ENCODE measurements at places on chromosomes 1 and 21.

- no peak for DNase-seq
Observed at GRCh38 chr1:170200621-170201397, 55.0 kb downstream of the NTMT2 start.

DNA sequence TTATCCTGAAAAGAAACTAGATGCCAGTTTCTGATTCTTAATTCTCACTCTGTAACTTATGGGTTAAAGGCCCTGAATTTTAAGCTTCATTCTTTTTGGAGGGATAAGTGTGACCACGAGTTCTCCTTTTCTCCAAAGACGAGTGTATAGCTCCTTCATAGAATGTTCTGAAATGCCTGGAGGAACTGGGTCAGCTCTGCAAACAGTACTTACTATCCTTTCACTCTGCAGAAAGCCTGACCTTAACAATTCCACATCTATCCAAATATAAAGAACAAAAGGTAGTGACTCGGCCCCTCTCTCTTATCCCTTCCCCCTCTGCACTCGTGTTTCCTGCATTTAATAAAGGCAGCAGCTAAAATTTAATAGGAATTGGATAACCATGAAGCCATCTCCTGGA, 150.5 kb downstream of the LYPLAL1 start:
- DNase-seq, result no peak

- DNase-seq, result no peak
Observed at GRCh38 chr21:42527489-42528158, 14.0 kb downstream of the SLC37A1 start.

DNA sequence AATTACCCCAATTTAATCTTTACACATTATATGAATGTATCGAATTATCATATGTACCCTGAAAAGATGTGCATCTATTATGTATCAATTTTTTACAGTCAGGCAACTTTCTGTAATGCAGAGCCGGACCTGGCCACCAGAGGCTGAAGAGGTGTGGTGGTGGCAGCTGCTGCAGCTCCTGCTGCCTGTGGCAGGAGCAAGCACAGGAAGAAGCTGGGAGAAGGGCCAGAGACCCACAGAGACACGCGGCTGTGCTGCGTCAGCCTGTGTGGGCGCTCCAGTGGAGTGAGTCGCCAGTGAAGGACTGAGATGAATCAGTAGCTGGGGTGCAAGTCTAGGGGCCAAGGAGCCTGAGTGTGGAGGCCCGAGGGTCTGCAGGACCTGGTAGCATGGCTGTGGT, 74.3 kb upstream of the COG2 start:
- peak; percentile 1 for DNase-seq

- no peak for DNase-seq
Observed at GRCh38 chr1:23575226-23575810, 16.0 kb upstream of the ID3 start.

DNA sequence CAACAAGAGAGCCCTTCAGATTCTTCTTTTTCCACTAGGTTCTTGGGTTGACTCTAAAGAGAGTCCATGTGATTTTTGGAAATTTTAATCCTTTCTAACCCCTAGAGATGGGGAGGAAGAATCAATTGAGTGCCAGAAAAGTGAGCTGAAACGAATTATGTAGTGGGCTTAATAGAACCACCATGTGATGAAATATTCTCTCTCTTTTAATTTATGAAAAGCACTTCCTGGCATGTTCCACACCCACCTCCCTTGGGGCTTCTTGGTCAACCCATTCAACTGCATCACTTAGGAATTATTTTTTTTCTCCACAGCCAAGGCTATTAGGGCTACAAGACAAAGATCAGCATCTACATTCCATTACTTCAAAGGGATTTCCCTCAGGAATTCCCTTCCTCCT, 79.6 kb downstream of the ZC3H11B start:
- no peak for DNase-seq

- DNase-seq, result no peak
Observed at GRCh38 chr1:210850556-210850955, 283.4 kb downstream of the KCNH1 start.

DNA sequence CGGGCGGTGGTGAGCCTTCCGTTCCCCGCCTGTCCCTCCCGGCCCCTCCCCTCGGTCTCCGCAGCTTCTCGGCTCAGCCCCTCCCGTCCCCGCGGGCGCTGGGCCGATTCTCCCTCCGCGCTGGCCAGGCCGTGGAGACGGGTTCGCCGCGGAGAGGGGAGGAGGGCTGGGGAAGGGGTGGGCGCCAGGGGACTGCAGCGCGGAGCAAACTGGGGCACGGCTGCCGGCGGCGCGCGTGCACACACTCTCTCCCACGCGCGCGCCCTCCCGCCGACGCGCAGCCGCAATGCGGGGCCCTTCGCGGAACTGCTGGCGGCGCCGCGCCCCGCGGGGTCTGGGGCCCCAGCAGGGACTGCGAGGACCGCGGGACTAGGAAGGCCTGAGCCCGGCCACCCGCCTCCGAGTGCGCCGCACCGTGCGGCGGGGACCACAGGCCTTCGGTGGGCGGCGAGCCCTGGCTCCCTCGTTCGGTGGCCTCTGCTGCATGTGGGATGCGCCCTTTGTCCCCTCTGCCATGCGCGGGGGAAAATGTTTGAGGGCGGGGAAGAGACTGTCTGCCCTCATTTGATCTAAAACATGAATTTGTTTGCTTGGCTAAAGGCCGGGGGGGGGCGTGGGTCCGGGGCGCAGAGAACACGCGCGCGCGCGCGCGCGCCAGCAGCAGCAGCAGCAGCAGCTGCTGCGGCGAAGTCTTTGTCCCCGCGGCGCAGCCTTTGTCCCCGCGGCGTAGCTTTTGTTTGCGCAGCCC, 90.7 kb upstream of the VAMP3 start:
- DNase-seq, result no peak

DNA sequence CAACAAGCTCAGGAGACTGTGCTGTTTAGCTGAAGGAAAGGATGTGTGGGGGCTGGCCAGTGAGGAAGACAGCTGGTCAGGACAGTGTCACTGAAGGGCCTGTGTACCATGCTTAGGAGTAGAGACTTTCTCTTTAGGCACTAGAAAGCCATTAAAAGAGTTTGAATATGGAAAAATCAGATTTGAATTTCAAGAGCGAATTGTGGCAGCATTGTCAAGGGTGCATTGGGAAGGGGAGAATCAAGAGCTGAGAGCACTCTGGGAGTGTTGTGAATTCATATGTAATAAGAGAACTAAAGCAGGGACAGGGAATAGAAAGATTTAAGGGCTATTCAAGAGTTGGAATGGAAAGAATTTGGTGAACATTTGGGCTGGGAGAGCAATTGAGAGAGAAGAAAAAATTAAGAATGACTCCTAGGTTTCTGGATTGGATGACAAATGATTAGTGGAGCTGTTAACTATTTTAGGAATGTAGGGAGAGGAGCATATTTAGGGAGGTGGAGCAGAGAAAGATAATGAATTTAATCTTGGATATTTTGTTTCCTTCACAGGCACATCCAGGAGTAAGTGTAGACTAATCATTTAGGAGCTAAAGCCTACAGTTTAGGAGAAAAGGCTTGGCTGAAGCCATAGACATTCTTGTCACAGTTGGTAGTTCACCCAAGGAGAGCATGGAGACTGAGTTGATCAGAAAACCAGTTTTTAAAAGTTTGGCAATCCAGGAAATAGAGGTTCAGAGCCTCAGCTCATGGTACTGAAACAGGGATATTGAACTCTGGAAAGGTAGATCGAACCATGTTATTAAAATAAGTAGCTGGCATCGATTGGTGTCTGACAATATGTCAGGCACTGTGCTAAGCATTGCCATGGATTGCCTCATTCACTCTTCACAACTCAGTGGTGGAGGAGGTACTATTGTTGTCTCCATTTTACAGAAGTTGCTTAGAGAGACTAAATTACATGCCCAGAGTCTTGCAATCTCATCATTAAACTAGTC, 23.1 kb upstream of the TOR3A start:
- DNase-seq, result no peak

DNA sequence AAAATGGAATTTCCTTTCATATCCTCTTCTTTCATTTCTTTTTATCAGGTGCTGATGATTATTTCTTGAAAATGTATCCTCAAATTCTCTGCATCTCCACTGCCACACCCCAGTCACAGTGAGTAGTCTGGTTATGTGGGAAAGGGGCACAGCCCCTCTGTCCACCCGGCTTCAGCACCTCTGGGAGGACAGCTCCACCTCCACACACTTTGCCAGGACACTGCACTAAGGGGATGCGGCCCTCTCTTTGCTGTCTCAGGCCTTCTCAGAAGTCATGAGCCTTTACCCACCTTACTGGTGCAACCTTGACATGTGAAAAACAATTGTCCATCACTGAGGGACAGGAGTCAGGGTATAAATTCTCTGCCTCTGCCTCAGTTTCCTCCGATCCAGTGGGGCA, 433.1 kb downstream of the PCP4 start:
- DNase-seq, result no peak

GRCh38 chr1:203028784-203029553, 2.7 kb downstream of the PPFIA4 start:
- DNase-seq, result no peak

GRCh38 chr1:155977690-155978324, 540 bp downstream of the ARHGEF2 start:
- peak; percentile 35 for DNase-seq

- DNase-seq, result no peak
Observed at GRCh38 chr1:119453021-119453420, 38.1 kb downstream of the HSD3B2 start.

DNA sequence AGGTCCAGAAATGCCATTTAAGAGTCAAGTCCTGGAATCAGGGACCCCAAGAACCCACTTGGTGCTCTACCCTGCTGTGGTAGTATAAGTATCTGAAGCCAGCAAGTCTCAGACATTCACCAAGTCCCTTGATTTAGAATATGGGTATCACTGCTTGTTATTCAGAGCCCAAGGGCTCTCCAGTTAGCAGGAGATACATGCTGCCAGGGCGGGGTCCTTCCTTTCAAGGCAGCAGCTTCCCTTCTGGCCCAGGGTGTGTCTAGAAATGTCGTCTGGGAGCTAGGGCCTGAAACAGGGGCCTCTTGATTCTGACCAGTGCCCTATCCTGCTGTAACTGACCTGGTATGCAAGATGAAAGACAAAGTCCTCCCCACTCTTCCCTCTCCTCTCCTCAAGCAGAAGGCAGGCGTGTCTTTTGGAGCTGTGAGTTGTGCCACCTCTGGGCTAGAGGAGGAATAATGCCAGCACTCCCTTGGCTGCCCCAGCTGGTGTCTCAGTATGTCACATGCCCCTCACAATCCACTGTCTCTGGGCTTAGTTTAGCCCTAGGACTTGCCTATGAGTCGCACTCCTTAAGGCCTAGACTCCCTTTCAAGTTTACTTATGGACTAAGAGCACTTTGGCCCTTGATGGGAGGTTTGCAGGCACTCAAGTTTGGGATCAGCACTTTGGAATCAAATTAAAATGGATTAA, 200.2 kb downstream of the MRPL39 start:
- no peak for DNase-seq

GRCh38 chr1:236257216-236257615, 24.5 kb downstream of the ERO1B start:
- DNase-seq, result no peak

DNA sequence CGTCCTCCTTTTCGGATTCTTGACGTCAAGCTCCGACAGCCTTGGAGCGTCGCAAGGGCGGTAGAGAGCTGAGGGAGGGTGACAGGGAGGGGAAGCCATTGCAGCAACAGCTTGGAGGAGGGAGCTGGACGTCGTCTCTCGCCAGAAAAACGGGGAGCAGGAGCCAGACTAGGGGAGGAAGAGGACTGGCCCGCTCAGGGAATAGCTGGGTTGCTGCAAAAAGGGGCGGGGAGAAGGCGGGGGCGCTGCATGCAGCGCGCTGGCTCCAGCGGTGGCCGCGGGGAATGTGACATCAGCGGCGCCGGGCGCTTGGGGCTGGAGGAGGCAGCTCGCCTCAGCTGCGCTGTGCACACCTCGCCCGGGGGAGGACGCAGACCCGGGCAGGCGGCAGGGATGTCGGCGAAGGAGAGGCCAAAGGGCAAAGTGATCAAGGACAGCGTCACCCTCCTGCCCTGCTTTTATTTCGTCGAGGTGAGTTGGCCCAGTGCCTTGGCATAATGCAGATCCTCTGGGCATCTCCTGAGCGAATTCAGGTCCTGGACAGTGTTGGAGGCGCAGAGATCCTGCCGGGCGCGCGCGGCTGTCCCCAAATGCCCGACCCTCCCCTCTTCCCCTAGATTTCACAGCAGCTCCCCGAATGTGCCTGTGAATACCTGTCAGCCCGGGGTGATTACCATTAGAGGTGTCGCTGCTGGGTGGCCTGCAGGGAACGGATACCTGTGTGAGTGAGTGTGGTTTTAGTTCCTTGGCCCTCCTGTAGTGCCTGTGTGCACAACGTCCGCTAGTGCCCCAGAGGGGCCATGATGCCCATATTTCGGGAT, at the start of gene PLPPR4:
TSS of gene PLPPR4 (plus strand) at position 292 of the 821 bp plus-strand sequence. CDS start at position 394, 102 bp downstream.
- no peak for DNase-seq

GRCh38 chr1:201557572-201557958, 18.6 kb downstream of the NAV1 start:
- no peak for DNase-seq

GRCh38 chr1:210800301-210800700, 333.6 kb downstream of the KCNH1 start:
- DNase-seq, result no peak

GRCh38 chr21:40556442-40556968, 290.5 kb downstream of the DSCAM start:
- DNase-seq, result no peak

DNA sequence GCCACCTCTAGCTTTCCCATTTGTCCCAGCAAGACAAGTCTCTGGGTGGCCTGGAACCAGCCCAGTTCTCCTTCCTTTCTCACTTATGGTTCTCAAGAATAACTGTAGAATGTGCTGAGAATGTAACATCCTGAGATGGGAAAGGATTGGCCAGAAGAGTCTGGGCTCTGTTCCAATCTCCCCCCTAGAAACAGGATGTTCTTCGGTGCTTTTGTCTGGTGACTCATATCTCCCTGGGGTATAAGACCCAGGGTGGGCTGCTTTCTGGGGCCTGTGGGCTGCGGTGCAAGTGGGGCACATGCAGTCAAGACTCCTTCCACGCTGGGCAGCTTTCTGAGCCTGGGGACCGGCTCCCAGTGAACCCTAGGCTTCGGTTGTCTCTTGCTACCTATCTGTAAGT, 251.2 kb upstream of the POU3F1 start:
- DNase-seq, result no peak

GRCh38 chr1:233459968-233460367, 132.4 kb downstream of the MAP3K21 start:
- no peak for DNase-seq

DNA sequence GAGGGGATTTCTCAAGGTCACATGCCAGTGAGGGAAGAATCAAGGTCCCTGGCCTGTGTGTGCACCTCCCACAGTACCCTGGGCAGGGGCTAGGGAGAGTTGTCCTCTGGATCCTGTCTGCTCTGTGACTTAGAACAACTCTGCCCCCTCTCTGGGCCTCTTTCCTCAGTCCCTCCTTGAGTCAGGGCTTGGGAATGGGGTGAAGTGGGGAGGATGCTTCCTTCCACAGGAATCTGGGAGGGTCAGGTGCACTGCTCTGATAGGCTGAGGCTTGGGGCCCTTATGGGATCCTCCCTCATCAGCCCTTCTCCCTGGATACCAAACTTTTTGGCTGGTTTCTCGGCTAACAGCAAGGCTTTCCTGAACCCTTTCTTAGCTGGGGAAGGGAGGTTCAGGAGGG, 2.5 kb downstream of the TRNP1 start:
- DNase-seq, result no peak

DNA sequence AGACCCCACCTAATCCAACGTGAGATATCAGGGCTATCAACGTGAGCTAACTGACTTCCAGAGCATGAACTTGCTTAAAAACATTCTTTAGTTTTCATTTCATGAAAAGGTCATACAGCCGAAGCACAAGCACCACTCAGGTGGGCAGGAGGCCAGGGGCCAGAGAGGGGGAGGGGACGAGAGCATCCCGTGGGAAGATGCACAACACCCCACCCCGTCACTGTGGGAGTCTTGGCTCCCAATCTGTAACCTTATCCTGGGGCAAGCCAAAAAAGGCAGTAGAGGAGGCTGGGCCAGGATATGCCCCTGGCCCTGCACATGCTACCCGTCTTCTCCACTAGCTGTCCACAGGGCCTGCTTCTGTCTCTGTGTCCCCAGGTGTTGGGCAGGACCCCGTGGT, 31.4 kb downstream of the SSBP3 start:
- DNase-seq, result no peak
